Suppressor macrophage (primary cell): ENCODE measurements at places on chromosomes 11 and 22.

- peak; percentile 54 for DNase-seq
These were observed 23.3 kb downstream of the ARL14EP start for GRCh38 chr11:30346068-30346688.

- no peak for DNase-seq
These were observed 69.9 kb downstream of the SLC5A12 start for GRCh38 chr11:26651916-26652315.

GRCh38 chr11:110720431-110721275 is 8.4 kb upstream of the ARHGAP20 start:
- DNase-seq = no peak

DNA sequence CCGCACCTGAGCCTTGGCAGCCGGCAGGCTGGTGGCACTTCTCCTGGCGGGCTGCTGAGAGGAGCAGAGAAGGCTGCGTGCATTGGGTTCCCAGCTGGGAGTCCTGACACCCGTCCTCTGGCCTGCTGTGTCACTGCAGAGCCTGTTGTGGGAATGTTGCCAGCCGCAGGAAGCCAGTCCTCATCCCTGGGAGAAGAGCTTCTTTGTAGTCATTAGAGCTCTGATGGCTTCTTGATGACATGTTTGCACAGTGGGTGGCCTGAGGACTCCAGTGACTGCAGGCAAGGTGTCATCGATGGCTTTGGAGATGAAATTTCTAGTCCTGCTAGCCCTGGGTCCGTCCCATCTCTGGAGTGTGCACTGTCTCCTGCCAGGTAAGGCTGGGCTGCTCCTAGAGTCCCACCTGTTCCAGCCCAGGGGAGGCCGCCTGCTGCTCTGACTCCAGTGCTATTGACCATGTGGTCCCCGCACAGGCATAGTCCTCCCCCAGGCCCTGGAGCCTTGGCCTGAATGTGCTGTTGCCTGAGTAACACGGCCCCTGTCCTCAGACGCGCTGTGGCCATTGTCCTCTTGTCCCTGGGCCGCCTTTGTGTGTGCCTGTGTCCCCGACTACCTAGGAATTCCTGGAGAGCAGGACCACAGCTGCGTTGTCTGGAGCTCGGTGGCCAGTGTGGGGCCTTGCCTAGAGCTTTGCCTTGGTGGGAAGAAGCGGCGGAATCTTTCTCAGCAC is 129.2 kb downstream of the CACNA1I start:
- DNase-seq = no peak

- no peak for DNase-seq
These were observed 8.4 kb downstream of the KCTD17 start for GRCh38 chr22:37059876-37060449.

DNA sequence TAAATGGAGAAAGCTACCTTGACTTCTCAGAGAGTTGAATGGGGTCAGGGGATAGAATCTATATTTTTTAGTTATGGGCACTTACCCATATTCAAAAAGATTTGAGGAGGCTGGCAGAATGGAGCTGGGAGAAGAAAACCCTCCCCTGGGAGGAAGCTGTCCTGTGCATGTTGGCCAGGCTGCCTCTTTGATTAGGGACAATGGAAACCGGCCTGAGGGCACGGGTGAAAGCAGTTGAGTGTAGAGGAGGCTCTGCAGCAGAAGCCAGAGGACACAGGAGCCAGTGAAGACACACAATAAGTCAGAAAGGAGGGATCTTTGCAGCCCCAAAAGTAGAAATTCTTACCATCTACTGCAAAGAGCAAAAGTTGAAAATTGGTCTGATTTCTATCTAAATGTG is 66.6 kb upstream of the B3GAT1 start:
- no peak for DNase-seq

DNA sequence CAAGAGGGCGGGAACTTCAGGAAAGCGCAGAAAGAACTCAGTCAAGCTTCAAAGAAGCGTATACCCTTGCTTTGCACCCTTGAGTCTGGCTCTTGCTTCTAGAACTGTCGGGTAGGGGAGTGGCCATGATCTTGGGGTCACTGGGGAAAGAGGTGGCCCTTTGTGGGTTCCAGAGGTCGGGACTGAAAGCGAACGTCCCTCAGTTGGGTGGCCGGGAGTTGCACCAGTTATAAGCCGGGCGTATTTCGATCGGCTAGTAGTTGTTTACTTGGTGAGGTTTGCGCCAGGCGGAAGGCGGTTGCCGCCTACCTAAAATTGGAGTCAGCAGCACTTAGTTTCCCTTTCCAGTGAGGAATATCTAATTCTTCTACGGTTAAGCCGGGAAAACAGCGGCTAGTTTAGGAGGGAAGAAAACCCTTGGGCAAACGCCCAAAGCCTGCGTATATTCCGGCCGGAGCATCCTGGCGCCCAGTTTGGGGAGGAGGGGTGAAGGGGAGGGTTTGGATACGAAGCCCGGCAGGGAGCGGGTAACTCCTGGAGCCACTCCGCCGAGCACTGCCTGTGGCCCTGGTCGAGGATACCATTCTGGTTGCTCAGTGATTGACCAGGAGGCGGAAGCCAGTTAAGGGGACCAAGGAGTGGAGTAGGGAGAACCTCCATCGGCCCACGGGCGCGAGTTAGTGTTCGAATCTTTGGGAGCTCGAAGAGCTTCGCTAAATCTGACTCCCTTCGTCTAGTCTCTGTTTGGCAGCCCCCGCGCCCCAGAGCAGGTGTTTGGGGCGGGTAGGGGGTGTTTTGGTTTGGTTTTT is 807 bp upstream of the WT1 start:
- DNase-seq = peak; percentile 15

- no peak for DNase-seq
These were observed 272.7 kb upstream of the CADM1 start for GRCh38 chr11:115776916-115777315.

DNA sequence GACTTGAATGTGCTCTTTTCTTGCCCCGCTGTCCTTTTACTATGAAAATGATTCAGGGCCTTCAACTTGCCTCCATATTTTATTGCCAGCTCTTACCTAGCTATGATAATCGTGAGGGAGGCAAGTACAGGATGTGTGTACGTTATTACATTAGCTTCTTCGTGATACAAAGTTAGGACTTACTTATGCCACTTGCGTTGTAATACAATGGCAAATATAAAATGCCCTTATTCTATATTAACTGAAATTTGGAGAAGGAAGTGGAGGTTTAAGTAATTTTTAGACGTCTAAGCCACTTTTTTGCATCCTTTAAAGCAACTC is 10.8 kb upstream of the CCT8L2 start:
- no peak for DNase-seq

GRCh38 chr11:394034-394857 is at the start of gene PKP3:
TSS of gene PKP3 (plus strand) at chr11:394209. CDS start at chr11:394293, 84 bp downstream.
- no peak for DNase-seq
